Anterior cingulate cortex (tissue), 58 donors: ENCODE measurements at places on chromosomes 5 and 9.

DNA sequence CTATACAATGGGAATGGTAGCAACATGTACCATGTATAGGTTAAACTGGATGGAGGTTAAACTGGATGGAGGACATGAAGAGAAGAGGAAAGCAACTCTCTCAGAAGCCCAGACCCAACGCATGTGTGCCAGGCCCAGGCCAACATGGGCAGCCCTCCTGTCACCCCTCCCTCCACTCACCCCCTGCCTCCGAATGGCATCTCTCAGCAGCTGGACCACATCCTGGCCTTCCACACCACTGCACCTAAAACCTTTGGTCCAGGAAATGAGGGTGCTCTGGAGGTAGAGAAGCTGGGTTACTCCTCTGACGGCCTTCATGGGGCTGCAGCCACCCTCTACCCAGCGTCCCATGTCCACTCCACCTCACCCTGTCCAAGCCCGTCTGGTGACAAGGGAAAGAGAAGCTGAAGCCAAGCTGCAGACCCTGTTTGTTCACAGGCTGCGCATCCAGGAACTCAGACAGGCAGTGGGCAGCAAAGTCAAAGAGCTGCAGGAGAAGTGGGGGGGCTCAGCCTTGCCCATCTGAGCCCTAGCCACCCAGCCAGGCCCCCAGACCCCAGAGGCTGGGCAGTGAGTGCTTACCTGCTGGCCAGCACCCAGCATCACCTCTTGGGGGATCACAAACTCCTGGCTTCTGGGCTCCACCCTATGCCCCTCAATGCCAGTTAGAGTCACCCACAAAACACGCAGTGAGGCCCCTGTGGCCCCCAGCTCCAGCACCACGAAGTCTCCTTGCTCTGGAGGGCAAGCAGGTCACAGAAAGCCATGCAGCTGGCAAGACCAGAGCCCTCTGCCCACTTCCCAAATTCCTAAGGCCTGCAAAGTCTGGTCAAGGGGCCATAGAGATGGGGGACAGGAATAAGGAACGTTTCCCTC, 8.5 kb downstream of the HK3 start:
- no peak for DNase-seq

DNA sequence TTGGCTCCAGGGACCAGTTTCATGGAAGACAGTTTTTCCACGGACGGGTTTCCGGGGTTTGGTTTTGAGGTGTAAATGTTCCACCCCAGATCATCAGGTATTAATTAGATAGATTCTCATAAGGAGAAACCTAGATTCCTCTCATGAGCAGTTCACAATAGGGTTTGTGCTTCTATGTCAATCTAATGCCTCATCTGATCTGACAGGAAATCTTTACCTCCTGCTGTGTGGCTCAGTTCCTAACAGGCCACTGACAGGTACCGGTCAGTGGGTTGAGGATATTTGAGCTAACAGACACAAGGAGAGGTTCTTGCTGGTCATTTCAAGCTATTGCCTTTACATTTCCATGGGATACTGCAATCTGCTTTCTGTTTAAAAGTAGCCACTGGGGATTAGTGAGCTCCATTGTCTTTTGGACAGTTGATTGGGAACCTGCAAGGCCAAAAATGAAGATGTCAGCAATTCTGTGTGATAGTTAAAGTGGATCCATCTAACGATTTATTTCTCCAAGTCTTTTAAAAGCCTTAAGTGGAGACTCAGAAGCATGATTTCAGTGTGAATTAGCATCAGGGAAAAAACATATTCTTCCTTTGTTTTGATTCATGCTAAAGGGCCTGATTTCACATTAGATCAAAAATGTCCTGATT, 38.6 kb downstream of the MRPS30 start:
- DNase-seq, result no peak

DNA sequence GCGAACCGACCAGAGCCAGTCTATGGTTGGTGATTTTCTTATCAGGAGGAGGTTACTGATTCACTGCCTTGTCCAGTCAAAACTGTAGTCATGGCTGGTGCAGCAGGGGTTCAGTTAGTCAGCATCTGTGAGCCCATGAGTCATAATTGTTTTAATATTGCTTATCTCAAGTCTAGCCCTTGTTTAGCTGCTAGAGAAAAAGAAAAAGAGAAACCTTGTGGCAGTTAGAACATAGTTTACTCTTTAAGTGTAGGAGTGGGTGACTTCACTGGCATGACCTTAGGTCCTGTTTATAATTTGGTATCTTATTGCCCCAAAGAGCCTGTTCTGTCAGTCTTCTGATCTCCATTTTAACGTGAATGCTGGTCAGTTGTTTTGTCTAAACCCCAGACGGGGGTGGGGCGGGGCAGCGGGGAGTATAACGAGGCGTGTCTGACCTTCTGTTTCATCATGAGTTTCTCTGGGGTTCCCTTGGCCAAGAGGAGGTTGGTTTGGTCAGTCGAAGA, 76.9 kb upstream of the NFIL3 start:
- DNase-seq, result no peak

- no peak for DNase-seq
These were observed 289.1 kb upstream of the KLF4 start for GRCh38 chr9:107778661-107779060.

DNA sequence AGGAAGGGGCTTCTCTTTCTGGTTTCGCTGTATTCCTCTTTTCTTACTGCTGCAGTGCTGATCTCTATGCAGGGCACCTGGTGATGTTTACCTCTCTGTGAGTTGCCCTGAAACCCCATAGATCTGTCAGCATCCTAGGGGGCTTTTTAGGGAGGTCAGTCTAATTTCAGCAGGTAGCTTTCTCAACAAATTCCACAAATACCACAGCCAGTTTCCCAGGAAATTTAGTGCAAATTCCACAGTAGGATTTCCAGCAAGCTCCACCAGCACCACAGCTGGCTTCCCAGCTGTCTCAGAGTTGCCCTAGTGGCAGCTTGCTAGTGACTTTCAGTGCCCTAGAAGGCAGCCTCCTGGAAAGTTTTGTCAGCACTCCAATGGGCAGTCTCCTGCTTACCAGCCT, 379.1 kb upstream of the SMC2 start:
- no peak for DNase-seq

- DNase-seq, result no peak
These were observed 155.5 kb upstream of the WWC1 start for GRCh38 chr5:168135897-168136296.

GRCh38 chr5:139131062-139131461, 67.1 kb downstream of the SIL1 start:
- DNase-seq, result no peak

DNA sequence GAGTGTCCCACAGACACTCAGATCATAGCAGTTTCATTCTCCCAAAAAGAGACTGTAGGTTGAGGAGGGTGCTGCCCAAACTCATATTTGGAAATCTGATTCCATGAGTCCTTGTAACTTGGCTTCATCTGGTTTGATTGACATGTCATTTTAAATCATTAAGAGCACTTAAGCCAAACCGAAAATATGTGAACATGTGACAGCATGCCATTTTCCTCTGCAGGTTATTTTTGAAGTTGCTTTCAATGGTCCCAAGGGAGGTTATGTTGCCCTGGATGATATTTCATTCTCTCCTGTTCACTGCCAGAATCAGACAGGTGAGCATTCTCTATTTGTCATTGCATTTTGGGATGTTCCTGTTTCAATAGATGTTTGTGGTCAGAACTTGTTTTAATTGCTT, 87.6 kb downstream of the MAMDC2 start:
- DNase-seq, result no peak
